Pulmonary artery endothelial cell (primary cell): ENCODE measurements at places on chromosomes 7 and 10. TPM values are rescaled to one million over a fixed set of nuclear protein-coding genes. Genes with fewer than 3 reads are reported as not detected.

Gene PAX2
- not detected in 2 replicates for total RNA-seq

Gene DYDC2
- not detected in 2 replicates for total RNA-seq

GRCh38 chr7:7564323-7564780 lies 2.3 kb upstream of the MIOS start:
- DNase-seq = no peak

- peak; percentile 24 for DNase-seq
Measured at GRCh38 chr7:23680414-23681405, 711 bp downstream of the FAM221A start.

DNA sequence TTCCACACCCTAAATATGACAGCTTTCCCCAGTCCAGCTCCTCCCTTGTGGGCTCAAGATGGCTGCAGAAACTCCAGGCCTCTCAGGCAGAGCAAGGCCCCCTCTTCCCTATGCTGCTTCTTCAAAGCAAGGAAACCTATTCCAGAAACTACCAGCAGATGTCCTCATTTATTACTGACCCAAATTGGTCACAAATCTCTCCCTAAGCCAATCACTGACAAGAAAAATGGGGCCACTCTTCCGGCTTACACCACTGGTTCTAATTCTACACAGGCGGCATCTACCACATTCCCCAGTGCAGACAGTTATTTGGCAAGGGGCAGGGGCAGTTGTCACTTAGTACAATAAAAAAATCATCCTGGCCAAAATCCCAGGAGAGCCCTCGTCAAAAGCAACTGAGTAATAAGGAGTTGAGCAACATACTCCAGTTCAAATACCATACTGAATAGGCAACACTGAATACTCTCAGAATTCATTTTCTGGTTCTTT lies 150.4 kb downstream of the SFMBT2 start:
- DNase-seq = no peak

- no peak for DNase-seq
Measured at GRCh38 chr10:110392121-110392520, 87.4 kb upstream of the SMNDC1 start.

- peak; percentile 8 for DNase-seq
Measured at GRCh38 chr10:78362406-78363022, 328.9 kb downstream of the RPS24 start.

Gene FANK1
- total RNA-seq = 0.95 and 1.4 TPM in 2 replicates

GRCh38 chr10:3792710-3793219 lies 7.8 kb upstream of the KLF6 start:
- DNase-seq = no peak

- no peak for DNase-seq
Measured at GRCh38 chr7:54839575-54840213, 80.7 kb upstream of the SEC61G start.

DNA sequence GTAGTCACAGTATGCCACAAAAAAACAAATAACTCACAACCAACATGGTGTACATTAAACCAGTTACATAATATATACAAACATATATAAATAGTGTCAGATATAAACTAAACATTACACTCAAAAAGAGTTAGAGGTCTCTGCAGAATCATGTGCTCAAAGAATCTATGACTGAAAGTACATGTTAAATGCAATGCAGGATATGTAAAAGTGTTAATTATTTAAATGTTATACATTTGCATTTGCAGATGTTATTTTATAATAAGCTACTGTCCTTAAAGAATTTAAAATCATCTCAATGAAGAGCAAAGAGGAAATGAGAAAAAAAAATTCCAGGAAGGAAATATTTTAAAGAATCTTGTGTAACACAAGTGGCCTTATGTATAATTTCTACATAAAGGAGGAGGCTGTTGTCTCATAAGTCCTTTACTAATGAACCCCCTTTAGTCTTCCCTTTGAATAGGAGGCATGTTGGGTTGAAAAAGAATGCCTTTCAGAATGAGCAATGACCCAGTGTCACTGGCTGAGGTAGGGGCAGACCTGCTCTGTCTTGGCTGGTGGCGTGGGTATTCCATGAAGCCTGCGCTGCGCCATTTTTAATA lies 148.9 kb downstream of the ITGA8 start:
- DNase-seq = no peak

DNA sequence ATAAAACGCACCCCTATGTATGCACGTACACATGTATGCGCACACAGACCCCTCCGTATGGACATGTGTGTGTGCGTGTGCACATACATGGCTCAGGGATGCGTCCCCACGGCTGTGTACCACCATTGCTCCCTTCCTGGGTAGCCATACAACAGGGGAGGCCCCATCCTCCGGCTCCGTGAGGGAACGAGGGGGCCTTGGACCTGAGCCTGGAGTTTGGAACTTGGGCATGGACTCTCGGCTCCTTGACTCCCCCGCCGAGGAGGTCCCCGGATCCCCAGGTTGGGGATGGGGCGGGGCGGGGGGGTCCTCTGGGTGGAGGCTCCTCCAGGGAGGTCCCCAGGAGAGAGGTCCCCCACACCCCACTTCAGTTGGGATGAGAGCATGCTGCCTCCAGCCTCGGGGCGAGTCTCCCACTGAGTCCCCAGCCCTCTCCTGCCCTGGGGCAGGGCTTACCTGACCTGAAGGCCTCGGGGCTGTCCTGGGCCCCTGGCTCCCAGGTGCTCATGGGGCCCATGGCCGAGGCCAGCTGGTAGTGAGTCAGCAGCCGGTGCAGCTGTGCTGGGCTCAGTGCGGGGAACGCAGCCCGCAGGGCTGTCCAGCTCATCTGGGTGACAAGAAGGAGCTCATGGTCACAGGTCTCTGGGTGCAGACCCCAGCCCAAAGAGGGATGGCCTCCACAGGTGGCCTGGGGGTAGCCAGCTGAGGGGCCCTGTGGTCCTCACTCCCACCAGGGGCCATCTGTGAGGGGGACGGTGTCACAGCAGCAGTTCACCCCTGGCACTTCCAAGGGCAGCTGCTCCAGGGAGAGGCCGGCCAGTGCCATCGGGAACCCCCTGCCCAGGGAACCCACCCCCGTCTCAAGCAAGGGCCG lies 29.9 kb downstream of the AP5Z1 start:
- no peak for DNase-seq

Gene DNA2
- 8.1 and 11.1 TPM in 2 replicates for total RNA-seq

DNA sequence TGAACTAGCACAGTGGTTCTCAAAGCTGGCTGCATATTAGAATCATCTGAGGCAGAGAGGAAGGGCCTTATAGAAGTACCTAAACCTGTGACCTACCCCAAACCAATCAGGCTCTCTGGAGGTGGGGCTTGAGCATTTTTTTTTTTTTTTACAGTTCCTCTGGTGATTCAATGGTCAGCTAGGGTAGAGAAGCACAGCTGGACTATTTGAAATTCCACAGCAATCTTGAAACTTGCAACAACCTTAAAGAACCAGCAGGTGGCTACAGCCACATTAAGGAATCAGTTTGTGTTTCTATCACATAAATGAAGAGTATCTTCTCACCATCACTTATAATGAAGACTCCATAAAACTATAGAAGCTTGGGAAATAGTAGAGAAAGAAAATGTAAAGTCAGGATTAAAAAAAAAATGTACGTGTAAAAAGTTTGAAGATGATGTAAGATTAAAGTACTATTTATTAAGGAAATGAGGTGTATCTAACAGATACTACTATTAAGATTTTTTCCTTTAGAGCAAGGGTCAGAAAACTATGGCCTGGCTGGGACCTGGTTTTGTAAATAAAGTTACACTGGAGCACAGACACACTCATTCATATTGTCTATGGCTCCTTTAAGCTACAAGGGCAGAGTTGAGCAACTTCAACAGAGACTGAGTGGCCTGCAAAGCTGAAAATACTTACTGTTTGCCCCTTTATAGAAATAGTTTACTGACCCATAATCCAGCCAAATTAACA lies 3.8 kb downstream of the RTKN2 start:
- DNase-seq = peak; percentile 40

DNA sequence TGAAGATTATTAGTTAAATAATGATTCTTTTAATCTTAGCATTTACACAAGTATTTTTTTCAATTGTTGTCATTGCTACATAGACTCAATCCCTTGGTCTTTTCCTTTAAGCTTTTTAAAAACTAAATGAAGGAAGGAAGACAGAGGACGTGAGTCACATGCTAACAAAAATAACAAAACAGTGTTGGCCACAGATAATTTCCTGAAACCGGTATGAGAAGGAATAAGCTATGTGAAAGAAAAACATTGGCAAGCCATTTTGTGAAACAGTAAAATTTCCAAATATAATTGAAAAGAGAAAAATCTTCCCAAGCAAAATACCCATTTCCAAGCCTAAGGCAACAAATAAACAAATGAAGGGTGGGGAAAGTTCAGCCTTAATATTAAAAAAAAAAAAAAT lies 223.0 kb downstream of the AHR start:
- peak; percentile 71 for DNase-seq

Gene TWIST1
- total RNA-seq = 3.4 and 9.2 TPM in 2 replicates

Gene LHPP
- 2.4 and 3.4 TPM in 2 replicates for total RNA-seq

Gene REPIN1
- 72.8 and 72.9 TPM in 2 replicates for total RNA-seq

DNA sequence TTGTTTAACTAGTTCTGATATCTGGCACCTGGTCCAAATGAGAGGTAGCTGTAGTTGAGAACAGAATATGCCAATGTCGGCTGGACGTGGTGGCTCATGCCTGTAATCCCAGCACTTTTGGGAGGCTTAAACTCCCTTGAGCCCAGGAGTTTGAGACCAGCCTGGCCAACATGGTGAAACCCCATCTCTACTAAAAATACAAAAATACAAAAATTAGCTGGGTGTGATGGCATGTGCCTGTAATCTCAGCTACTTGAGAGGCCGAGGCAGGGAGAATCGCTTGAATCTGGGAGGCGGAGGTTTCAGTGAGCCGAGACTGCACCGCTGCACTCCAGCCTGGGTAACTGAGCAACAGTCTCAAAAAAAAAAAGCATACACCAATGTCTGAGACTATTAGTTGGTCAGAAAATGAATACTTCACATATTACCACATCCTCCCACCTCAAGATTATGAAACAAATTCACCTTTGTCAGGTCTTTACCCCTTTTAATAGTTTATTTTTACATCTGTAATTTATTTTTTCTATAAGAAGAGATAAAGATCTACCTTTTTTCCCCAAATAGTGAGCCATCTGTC lies 38.8 kb downstream of the EPC1 start:
- DNase-seq = no peak

Gene IDI2
- total RNA-seq = not detected in 2 replicates
